Hematopoietic multipotent progenitor cell treated with erythropoietin and hydrocortisone succinate and interleukin-3 and kit ligand, for 4 days (in vitro differentiated cells): ENCODE measurements at places on chromosomes 4 and X.

DNA sequence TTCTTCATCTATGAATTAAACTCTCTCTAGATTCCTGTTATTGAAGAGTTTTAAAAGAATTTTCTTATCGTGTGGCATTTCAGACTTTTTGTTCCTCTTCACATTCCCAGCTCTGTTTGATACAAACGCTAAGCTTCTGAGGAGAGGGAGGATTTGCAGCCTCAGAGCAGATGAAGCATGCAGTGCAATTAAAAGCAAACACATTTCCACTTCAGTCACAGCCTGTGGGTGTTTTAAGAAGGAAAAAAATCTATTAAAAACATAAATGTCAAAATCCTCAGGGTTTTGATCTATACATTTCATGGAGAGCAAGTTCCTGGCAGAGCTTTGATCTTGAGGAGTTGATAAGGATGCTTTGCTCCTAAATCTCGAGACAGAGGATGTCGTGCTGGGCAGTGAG is 442.4 kb upstream of the BOD1L1 start:
- DNase-seq = no peak

GRCh38 chrX:16629909-16630308 is 20.0 kb upstream of the S100G start:
- DNase-seq = peak; percentile 22

- DNase-seq = no peak
Measured at GRCh38 chr4:86626066-86626465, 32.0 kb downstream of the PTPN13 start.

DNA sequence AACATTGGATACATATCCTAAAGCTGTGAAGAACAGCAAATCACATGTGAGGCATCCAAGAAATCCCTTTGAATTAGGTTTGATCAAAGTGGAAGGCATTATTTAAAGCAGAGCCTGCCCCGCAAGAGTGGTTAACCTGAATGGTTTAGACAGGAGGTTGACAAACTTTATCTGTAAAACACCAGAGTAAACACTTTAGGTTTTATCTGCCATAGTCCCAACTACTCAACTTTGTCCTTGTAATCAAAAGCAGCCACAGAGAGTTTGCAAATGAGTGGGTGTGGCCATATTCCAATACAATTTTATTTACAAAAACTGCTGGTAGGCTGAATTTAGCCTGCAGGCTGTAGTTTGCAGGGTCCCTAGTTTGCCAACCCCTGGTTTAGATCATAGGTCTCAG is 25.2 kb upstream of the FGFBP2 start:
- peak; percentile 52 for DNase-seq

GRCh38 chr4:103074744-103075434 is 1.7 kb downstream of the SLC9B2 start:
- no peak for DNase-seq

DNA sequence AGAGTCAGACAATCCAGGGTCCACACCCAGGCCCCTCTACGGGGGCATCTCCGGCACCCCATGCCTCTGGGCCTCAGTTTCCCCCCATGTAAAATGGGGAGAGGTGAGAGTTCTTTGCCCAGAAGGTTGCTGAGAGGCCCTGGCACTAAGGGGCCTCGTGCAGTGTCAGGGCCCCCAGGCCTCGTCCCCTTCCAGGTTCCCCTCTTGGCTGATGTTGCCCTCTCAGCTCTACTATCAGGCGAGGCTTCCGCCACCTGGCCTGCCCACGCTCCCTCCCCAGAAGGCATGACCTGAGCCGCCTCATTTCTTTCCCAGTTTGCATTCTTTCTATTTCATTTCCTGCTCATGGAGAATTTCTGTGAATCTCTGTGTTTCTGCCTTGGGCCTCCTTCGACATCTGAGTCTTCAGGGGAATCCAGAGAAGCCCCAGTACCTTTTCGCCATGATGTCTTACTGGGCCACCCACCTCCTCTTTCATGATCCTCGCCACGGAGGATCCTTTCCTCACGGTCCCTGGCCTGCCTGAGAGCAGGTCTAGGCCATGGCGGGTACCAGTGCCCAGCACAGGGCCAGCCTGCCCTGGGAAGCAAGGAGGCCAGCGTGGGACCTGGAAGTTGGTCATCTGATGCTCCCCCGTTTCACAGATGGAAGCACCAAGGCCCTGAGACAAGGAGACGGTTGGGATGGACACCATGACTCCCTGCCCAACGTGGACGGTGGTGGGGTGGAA is 21.9 kb upstream of the MRFAP1 start:
- no peak for DNase-seq

DNA sequence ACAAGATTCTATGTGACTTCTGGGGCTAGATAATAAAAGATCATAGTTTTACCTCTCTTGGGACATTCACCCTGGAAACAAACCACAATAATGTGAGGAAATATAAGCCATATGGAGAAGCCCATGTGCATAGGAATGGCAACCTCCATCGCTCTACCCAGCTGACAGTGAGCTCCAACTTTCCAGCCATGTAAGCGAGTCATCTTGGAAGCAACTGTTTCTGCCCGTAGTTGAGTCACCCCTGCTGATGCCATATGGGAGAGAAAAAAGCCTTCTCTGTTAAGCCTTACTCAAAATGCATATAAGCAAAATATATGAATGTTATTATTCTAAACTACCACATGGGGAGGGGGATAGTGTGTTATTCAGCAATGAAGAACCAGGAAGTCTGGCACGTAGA is 31.4 kb upstream of the RELL1 start:
- DNase-seq = no peak

DNA sequence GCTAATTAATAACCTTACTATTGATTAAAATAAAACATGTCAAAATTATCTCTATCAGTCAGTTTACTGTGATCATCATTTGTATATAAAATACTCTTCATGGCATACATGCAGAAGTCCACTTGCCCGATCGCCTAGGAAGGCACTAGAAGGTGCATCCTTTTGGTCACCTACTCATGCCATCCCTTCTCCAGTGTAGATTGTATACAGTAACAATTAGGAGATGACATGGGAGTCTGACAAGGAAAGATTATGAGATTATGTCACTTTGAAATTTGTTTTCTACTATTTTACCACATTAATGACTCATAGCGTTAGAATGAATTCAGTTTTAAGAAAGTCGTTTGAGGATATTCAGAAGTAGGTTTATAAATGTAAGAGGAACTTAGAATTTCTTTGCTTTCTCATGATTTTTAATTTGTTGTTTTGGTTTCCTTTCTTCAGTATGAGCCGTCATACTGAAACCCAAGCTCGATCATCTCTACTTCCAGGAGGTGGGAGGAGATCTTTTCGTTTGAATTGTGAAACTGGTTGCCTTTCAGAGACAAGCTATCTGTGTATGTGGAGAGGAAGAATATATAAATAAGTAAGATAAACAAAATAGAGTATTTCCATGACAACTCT is 51.1 kb upstream of the UNC5C start:
- DNase-seq = peak; percentile 37
